ENCODE measurements at places on chromosomes 11 and 22. TPM values are rescaled to one million over a fixed set of nuclear protein-coding genes. Genes with fewer than 3 reads are reported as not detected.

- no peak for DNase-seq
- no peak overlapping the region for H3K4me3 ChIP-seq
- no peaks in the 10 kb centered on the region for H3K4me1 ChIP-seq
- no peaks in the 10 kb centered on the region for H3K27me3 ChIP-seq
- H3K27ac ChIP-seq, result no peak overlapping the region
These were observed 75.2 kb downstream of the USP47 start for GRCh38 chr11:11916981-11917399.

- no peak for DNase-seq
- peak overlapping the region; percentile 46 for H3K27ac ChIP-seq
- H3K4me1 ChIP-seq, result peaks cover 20% of the 10 kb centered on the region
- no peaks in the 10 kb centered on the region for H3K27me3 ChIP-seq
- no peak overlapping the region for H3K4me3 ChIP-seq
These were observed 3.2 kb upstream of the PTDSS2 start for GRCh38 chr11:446891-447290.

DNA sequence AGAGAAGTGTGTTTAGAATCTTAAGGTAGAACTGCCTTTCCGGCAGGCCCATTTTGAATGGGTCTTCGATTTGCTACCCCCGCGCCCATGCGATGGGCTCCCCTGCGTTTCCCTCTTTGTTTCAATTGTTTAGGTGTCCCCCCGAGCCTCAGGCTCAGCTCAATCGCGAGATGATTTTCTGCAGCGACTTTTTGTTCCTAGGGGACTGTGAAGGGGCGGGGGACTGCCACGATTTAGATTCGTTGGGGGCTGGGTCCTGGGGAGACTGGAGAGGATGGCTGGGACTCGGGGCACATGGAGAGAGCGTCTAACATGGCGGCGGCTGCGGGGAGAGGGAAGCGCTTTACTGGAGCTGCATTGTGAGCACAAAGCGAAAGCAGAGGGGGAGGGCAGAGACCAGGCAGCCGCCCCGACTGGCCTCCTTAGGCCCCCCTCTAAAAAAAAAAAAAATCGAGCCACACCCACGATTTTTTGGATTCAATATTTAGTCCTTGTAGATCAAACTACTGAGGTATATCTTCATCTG lies 1.7 kb downstream of the CAPRIN1 start:
- peak overlapping the region; percentile 97 for H3K4me3 ChIP-seq
- no peaks in the 10 kb centered on the region for H3K27me3 ChIP-seq
- H3K36me3 ChIP-seq, result peaks cover 36% of the 10 kb centered on the region
- peaks cover 25% of the 10 kb centered on the region for H3K4me1 ChIP-seq

The OR51B4 gene
- total RNA-seq, result not detected

The SUSD2 gene
- total RNA-seq, result 0.95 TPM

DNA sequence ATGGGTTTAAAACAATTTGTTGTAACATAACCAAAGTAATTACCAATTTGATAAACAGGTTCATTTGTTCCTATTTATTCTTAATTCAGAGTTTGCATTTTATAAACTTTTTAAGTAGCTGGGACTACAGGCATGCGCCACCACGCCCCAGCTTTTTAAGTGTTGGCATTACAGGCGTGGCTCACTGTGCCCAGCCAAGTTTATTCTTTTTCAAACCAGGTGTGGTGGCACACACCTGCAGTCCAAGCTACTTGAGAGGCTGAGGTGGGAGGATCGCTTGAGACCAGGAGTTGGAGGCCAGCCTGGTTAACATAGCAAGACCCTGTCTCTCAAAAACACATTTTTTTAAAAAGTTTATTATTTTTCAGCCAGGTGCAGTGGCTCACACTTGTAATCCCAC lies 19.1 kb downstream of the PPFIA1 start:
- peaks cover 37% of the 10 kb centered on the region for H3K36me3 ChIP-seq
- H3K27ac ChIP-seq, result no peak overlapping the region
- H3K4me3 ChIP-seq, result no peak overlapping the region
- no peak for DNase-seq
- H3K4me1 ChIP-seq, result peaks cover 10% of the 10 kb centered on the region

The VSTM5 gene
- total RNA-seq, result not detected

GRCh38 chr11:104761511-104761910 lies 136.7 kb downstream of the CASP12 start:
- no peak overlapping the region for H3K27ac ChIP-seq
- H3K4me3 ChIP-seq, result no peak overlapping the region
- DNase-seq, result no peak
- H3K4me1 ChIP-seq, result peaks cover 11% of the 10 kb centered on the region
- H3K36me3 ChIP-seq, result no peaks in the 10 kb centered on the region

DNA sequence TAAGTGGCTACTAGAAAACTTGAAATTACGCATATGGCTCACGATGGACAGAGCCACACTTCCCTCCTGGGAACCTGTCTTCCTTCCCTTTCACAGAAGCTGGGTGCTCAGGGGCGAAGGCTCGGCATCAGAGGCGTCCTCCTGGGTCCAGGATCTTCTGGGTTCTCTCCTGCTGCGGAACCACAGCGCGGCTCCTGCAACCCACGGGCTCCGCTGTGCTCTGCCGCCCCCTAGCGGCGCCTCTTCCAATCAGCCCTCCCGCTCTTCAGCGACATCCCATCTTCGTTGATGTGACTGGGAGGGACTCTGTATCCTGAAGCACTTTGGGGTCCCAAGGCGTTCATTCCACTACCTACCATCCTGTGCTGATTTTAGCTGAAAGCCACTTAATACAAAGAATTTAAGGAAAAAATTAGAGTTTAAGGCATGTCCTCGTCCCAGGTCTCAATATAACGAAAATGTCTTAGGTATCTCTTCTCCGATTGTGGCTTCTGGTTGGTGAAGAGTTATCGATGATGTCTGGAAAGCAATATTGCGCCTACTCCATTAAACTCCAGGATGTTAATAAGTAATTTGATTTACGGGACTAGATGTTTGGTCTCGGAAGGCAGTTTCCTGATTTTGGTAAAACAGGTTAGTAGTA lies 14.8 kb upstream of the RPS3 start:
- DNase-seq, result peak; percentile 81
- no peaks in the 10 kb centered on the region for H3K36me3 ChIP-seq
- H3K27me3 ChIP-seq, result no peaks in the 10 kb centered on the region
- H3K4me3 ChIP-seq, result no peak overlapping the region

The TMPRSS5 gene
- total RNA-seq, result 1.0 TPM

The ACO2 gene
- total RNA-seq, result 97.7 TPM

DNA sequence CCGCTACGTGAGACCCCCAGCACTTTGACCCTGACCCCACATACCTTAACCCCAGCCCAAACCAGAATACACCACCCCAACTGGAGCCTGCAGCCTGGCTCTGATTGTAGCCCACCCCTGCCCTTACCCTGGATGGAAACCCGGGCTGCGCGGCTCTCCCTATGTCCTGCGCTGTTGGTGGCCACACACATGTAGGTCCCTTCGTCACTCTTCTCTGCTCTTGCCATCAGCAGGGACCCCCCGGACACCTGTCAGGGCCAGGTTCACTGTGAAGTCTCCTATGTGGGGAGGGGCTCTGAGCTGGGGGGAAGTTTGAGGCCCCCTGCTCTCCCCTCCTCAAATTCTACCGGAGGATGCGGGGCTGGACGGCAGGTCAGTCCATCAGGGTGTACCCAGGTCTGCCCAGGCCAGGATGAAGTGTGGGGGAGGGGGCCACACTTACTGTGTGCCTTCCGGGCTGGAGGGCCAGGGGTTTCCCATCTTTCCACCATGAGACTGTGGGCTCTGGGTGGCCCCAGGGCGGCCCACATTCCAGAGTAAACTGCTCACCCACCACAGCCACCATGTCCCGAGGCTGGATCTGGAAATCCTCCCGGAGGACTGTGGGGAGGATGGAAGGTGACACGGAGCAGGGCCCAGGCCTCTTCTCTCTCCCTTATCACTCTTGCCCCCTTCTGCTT lies 1.5 kb downstream of the ROBO4 start:
- H3K27me3 ChIP-seq, result peaks cover 4% of the 10 kb centered on the region
- no peak overlapping the region for H3K4me3 ChIP-seq
- H3K36me3 ChIP-seq, result no peaks in the 10 kb centered on the region
- H3K4me1 ChIP-seq, result peaks cover 2% of the 10 kb centered on the region
- no peak overlapping the region for H3K27ac ChIP-seq
- no peak for DNase-seq
